Esophagus squamous epithelium (tissue), 5 donors: ENCODE measurements at places on chromosomes 6 and 20.

DNA sequence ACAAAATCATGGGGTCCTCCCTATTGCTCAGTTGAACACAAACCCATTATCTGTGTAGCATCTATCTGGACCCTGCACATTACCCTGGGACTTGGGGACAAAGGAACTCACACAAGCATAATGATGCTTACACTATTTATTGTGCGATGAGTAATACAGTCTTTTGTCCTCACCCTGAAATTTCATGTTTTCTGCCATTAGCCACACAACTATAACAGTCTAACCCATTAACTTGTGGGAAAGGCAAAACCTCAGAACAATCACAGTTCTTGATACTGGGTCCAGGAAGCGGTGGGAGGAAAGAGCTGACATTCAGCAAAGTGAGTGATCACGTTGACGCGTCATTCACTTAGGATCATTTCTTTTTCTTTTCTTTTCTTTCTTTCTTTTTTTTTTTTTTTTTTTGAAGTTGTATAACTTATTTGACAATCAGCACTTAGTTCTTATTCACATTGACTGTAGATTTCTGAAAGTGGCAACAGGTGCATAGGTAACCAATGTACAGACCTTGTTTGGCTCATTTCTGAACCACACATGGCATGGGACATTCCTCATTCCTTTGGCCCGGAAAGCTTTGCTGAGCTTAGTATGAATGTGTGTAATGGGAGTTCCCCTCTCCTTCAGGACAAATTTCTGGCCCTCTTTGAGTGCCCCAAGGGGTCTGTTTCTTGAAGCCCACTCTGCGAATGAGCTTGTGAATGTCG is 94.8 kb upstream of the CNKSR3 start:
- no peak for DNase-seq

GRCh38 chr6:39884696-39885095 is 49.6 kb downstream of the MOCS1 start:
- DNase-seq = no peak

DNA sequence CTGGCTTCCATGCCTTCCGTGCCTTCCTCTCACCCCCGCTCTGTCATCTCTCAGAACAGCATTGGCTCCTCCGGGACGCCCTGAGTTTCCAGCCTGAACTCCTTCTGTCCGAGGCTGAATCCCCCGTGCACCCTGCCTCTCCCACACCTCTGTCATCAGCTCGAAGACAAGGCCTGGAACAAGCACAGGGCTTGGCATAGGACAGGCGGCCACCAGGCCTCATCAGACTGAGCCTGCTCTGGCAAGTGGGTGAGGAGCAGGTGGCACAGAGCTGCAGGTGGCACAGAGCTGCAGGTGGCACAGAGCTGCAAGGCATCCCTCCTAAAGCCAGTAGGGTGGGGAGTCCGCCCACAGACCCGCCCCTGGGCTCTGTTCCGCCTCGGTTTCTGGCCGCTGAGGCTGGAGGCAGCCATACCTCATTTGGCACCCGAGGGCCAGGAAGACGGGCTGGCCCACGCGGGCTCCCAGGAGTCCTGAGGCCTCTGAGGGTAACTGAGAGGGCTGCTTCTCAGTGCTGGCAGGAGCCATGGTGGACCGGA is 60.2 kb downstream of the EZR start:
- DNase-seq = no peak

- no peak for DNase-seq
Measured at GRCh38 chr6:55758156-55758937, 117.0 kb downstream of the BMP5 start.

DNA sequence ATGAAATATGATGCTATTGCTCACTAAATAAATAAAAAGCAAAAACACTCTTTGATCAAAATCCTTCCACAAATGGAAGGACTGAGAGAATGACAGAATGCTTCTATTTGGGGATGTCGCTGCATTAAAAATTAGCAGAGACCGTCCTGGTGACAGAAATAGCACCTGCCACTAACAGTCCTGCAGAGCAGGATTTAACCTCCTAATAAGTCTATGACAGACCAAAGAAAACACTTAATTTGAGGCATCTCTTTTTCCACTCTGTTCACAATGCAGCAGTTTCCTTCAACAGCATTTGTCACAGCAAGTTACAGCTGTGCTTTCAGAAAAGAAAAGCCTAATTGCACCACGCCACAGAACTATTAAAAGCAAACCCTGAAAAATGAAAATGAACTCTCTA is 140.6 kb upstream of the BEND6 start:
- DNase-seq = no peak

DNA sequence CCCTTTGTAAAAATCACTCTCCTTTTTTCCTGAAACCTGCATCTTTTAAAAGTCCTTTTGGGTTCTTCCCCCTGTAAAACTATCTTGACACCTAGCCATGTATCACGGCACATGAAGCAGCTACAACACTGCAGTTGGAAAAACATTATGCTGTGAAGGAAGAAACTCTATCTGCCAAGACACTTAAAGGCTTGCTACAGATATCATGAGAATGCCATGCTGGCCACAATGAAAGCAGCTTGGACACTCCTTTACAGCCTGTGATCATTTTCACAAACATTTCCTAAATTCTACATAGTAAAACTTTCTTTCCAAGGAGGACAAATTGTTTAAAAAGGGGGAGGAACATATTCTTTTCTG is 31.8 kb downstream of the CNKSR3 start:
- no peak for DNase-seq

- DNase-seq = no peak
Measured at GRCh38 chr6:12423832-12424231, 133.7 kb downstream of the EDN1 start.

- DNase-seq = no peak
Measured at GRCh38 chr6:119552021-119552420, 202.5 kb upstream of the MAN1A1 start.

DNA sequence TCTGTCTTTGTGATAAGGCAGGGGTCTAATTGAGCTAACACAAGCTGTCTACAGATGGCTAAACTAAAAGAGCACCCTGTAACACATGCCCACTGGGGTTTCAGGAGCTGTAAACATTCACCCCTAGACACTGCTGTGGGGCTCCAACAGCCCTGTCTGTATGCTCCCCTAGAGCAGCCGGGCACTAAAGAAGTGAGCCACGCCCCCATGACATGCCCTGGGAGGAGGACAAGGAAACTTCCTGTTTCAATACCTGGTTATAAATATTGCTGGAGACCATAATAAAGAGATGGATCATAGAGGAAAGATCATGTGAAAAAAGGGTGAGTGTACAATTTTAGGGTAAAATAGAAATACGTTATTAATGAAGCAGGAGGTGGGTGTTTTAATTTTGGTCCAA is 667.7 kb upstream of the AGPAT4 start:
- DNase-seq = no peak

- no peak for DNase-seq
Measured at GRCh38 chr6:382883-383810, 8.4 kb upstream of the IRF4 start.

DNA sequence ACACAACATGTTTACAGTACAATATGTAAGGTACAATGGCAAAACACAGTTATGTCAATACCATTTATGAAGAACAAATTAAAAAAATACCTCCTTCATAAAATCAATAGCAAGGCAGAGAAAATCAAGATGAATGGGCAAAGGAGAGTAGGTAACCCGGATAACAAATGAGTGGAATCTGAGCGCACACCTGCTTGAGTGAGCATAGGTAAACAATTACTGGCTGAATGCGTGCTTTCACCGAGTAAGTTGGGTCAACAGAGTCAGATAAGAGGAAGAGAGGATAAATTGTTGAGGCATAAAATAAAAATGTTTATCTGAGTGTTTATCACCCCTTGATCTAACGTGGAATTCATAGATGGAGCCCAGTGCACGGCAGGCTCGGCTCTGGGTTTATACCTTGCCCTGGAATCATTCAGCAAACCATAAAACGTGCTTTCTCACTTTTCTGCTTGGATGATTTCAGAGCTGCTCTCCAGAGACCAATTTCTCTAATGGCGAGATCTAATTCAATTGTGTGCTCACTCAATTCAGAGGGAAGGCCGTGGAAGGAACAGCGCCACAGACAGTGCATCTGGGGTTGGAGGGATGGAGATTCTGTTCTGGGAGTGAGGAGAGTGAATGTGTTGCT is 224.8 kb upstream of the MAP3K7 start:
- DNase-seq = no peak

GRCh38 chr6:106134906-106135634 is 48.9 kb downstream of the PRDM1 start:
- DNase-seq = no peak

DNA sequence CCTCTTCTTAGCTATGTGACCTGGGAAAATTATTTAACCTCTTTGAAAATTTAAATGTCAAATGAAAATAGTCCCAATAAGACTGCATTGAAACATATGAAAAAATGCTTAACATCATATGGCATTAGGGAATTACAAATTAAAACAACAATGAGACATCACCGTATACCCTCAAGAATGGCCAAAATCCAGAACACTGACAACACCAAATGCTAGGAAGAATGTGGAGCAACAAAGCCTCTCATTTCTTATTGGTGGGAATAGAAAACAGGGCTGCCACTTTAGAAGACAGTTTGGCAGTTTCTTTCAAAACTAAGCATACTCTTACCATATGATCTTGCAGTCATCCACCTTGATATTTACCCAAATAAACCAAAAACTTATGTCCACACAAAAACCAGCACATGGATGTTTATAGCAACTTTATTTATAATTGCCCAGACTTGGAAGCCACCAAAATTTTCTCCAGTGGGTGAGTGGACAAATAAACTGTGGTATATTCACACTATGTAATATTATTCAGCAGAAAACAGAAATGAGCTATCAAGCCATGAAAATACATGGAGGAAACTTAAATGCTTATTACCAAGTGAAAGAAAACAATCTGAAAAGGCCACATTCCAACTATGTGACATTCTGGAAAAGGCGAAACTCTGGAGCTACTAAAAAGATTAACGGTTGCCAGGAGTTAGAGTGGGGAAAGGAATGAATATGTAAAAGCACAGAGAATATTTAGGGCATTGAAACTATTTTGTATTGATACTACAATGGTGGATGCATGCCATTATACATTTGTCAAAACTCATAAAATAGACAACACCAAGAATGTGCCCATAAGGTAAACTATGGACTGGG is 459.9 kb downstream of the GRIK2 start:
- no peak for DNase-seq

DNA sequence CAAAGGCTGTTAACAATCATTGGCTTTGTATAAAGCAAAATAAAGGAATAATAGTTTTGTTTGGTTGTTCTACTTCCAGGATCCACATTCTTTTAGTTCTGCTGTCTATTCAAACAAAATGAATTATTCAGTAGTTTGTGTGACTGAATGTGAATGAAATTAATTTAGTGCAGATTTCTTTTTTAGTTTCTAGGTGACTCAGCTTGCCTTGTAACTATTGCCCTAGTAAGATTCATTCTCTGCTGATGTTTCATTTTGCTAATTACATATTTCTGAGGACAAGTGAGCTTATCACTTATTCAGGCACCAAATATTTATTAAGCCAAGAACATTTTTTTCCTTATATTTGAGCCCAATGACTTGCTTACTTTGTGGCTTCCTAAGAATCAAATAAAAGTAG is 46.5 kb upstream of the RIPOR2 start:
- no peak for DNase-seq

- DNase-seq = no peak
Measured at GRCh38 chr6:161744211-161745067, 470.6 kb upstream of the AGPAT4 start.

- no peak for DNase-seq
Measured at GRCh38 chr6:13384966-13385365, 56.6 kb upstream of the TBC1D7 start.

- DNase-seq = no peak
Measured at GRCh38 chr6:163630096-163630495, 215.6 kb downstream of the QKI start.

DNA sequence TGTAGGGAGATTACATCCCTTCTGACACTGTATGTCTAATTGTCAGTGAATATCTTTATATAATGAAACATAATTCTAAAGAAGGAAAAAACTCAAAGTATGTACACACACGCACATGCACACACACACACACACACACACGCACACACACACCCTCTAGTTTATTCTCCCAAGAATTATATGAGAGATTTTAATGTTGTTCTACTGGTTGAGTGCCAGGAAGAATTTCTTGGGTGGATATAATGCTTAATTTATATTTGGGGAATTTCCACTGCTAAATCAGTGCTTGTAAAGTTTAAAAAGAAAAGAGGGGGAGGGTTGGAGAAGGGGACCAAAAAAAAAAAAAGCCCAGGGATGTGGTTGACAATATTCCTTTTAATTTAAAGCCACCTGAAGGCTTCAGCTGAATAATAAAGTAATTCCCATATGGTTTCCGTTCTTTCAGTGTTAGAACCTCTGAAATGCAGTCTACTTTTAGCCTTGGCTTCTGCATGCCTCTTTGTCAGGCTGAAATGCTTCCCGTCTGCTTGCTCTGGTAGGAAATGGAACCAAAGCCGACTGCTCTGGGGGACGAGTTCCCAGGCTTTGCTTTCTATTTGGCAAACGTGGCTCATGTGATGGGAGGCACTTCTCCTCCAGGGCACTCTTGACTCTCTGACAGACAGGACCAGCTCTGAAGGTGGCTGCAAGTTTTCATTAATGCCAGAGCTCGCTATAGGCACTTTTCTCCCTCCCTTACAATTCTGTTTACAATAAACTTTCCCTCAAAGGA is 225.4 kb downstream of the PRL start:
- no peak for DNase-seq

- no peak for DNase-seq
Measured at GRCh38 chr20:24147961-24148360, 159.4 kb upstream of the GGTLC1 start.

DNA sequence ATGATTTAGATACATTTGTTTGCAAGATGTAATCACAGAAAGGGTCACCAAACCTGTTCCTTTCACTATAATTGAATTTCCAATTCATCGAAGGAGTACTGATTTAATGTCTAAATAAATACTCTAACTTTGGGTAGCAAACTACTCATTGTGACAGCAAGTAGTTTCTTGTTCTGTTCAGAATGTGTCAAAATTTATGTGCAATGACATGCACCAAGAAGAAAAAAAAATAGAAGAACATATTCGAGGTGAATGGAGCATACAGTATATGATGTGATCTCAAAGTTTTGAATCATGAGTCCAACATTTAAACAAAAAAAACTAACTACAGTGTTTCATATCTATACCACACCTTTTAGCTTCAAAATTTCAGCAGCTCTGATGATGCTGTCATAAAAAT is 583.6 kb upstream of the MMS22L start:
- DNase-seq = no peak
